NCI-H1694 treated with DMSO at 0.1 percent for 48 hours (cell line): ENCODE measurements at places on chromosomes 7 and 10.

GRCh38 chr10:16586358-16587138 is 64.9 kb upstream of the C1QL3 start:
- DNase-seq, result no peak

DNA sequence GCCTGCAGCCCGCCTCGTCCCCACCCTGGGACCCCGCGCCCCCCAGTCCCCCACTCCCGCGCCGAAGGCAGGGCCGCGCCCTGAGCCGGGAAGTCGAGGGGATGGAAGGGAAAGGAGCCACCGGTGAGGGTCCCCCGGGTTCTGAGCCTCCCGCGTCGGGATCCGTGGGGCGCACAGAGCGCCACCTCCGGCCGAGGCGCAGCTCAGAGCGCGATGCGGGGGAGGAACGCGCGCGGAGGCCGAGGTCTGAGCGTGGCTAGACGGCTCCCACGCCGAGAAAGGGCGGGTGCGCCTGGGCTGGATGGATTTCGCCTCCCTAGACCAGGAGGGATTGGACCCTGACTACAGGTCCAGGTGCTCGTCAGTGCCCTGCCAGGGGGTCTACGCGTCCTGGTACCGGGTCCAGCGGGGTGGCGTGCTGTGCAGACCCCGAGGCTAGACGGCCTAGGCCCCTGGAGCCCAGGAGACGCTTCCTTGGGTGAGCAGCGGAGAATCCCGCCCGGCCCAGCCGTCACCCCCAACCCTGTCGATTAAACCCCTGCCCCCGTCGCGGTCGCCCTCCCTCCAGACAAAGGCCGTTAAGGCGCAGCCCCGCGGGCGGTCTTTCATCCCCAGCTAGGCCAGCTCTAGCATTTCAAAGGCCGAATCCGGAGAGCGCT is 986 bp upstream of the PDGFA start:
- DNase-seq, result no peak

GRCh38 chr10:127012071-127012768 is 107.0 kb downstream of the DOCK1 start:
- no peak for DNase-seq

- no peak for DNase-seq
Measured at GRCh38 chr7:32458025-32458424, 32.2 kb downstream of the LSM5 start.

GRCh38 chr10:46229144-46229563 is 57.6 kb upstream of the ANTXRL start:
- DNase-seq, result peak; percentile 48

DNA sequence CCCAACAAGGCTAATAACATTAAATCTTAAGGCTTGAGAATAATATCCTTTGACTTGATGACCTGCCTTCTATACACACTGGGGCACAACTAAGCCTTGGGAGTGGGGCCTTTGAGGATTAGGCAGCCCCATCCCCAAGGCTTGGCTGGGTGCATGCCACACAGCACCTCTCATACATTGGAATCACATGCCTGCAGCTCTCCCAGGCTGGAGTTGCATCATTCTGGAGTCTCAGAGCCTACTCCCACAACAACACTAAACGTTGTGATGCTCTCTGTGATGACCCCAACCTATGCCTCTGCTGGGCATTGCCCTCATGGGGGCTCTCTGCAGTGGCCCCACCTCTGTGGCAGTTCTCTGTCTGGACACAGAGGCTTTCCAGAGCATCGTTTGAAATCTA is 31.9 kb upstream of the SGCE start:
- DNase-seq, result no peak

DNA sequence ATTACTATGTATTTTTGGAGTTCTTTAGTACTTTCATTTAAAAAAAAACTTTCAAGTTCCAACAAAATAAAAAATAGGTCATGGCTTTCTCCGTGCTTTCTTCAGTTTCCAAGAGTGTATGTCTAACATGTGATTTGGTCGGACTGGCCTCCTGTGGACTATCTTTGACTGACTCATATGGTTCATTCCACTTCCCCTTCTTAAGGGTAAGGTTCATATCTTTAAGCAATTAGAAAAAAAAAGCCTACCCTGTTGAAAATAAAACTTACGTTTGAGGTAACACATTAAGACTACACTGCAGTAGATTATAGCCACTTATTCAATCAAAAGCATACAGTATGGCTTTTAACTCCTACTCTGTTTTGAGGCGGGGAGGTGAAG is 112.8 kb upstream of the AHR start:
- DNase-seq, result no peak

- no peak for DNase-seq
Measured at GRCh38 chr10:55019439-55019838, 218.4 kb upstream of the PCDH15 start.

- DNase-seq, result no peak
Measured at GRCh38 chr7:133394369-133394768, 141.5 kb downstream of the EXOC4 start.

- DNase-seq, result no peak
Measured at GRCh38 chr10:49651917-49652316, 27.5 kb upstream of the C10orf53 start.

DNA sequence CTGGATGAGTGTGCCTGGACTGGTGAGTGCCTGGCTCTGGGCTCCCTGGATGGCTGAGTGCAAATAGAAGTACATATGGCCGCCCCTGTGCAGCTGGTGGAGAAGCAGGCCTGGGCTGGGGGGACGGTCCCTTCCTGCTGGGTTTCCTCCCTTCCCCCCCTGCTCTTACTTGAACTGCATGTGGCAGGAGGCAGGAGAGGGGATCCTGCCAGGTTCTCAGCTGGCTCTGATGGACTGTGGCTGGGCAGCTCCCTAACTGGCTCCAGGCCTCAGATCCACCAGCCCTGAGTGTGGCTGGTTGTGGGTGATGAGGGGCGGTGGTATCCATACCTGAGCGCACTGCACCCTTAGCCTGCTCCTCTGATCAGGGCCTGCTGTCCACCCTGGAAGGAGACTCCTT is 26.9 kb downstream of the ADCY1 start:
- no peak for DNase-seq

- peak; percentile 73 for DNase-seq
Measured at GRCh38 chr7:69739931-69740431, 141.7 kb downstream of the AUTS2 start.

GRCh38 chr7:106022193-106022821 is 59.2 kb downstream of the CDHR3 start:
- peak; percentile 98 for DNase-seq

DNA sequence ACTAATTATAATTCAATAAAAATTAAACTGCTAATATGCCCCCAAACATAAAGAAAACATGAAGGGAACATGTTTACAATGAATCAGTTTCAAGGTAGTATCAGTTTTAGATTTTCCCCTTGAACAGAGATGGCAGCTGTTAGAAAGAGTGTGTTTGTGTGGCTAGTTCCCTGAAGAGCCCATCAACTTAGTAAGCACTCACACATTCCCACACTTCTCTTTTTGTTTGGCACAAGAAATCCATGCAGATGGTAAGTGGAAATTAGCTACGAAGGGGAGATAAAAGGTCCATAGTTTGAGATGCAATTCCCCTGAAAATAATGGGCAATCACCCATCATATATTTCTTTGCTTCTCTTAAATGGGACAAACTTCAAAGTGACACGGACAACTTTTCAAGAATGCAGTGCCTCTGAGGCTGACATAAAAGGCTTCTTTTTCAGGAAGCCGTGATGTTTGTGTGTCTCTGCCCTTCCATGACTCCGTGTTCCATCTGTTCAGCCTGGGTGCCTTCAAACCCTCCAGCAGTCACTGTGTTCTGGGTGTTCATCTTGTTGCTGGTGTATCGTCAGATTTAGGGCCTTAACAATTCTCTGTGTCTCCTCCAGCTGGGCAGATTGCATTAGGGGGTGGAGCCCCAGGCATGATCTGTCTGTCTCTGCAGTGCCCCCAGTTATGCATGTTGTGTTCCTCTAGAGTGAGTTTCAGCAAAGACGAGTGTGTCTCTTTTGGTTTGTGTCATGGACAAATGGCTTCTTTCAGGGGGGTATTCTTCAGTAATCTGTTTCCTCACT is 259.5 kb upstream of the NPY start:
- DNase-seq, result peak; percentile 7
